ENCODE measurements at places on chromosomes 16 and 17.

GRCh38 chr16:914440-914839 is 56.3 kb downstream of the LMF1 start:
- no peak for DNase-seq

- DNase-seq, result no peak
These were observed 83.4 kb downstream of the IRX5 start for GRCh38 chr16:55014022-55014421.

DNA sequence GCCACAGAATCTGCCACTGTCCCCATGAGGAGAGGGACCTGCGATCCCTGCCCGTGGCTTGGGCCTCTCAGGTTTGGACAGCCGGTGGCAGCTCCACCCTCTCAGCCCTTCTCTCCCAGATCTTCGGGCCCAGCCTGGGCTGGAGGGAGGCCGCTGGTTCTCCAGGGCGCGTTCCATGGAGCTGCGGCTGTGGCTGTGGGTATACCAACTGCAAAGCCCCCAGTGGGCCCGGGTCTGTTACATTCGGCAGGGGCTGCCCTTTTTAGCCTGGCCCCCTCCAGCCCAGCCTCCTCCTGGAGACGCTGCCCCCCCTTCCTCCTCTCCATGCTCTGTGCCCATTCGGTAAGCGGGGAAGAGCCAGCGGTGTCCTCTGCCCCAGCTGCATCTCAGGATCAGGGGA is 64.7 kb upstream of the ZNF469 start:
- DNase-seq, result no peak

- no peak for DNase-seq
These were observed 29.6 kb downstream of the ACSF3 start for GRCh38 chr16:89123001-89123830.

DNA sequence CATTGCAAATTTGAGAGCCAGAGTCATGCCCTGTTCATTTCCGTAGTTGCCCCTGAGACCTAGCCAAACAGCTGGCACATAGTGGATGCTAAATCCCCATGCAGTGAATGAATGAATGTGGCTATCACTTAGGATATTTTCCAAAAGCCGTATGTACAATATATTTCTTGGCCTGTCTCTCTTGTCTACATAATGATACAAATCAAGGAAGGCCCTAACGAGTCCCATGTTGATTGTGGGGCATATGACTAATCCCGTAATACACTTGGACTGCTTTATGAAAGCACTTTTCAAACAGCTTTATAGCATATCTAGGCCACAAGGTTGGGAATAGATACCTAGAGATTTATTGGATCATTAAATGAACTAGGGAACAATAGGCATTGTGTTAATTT is 478.0 kb downstream of the SLC39A11 start:
- no peak for DNase-seq

GRCh38 chr17:57755480-57756070 is 10.5 kb upstream of the CCDC182 start:
- no peak for DNase-seq

DNA sequence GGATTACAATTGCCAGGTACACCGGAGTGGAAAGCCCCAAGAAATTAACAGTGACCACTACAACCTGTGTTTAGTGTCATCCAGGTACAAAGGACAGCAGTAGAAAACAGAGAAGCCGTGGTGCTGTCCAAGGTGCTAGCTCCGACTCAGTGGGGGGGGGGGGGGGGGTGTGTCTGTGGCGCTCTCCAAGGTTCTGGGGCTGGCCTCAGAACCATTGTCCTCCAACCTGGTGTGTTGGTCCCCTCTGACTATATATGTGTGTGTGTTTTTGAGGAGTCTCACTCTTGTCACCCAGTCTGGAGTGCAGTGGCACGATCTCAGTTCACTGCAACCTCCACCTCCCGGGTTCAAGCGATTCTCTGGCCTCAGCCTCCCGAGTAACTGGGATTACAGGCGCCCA is 5.8 kb upstream of the ZNF23 start:
- no peak for DNase-seq

All from occipital lobe (tissue), 3 donors.